Smooth muscle cell of the umbilical artery (primary cell): ENCODE measurements at places on chromosomes 7 and 10. TPM values are rescaled to one million over a fixed set of nuclear protein-coding genes. Genes with fewer than 3 reads are reported as not detected.

Gene POM121L12
- total RNA-seq: not detected in 2 replicates

Gene KIN
- 7.7 and 8.4 TPM in 2 replicates for total RNA-seq

Gene MACC1
- total RNA-seq: under 0.01 and 0.05 TPM in 2 replicates

Gene CADPS2
- 8.6 and 23.5 TPM in 2 replicates for total RNA-seq

Gene SPAM1
- total RNA-seq: not detected in 2 replicates

Gene PFKFB3
- total RNA-seq: 53.7 and 111 TPM in 2 replicates

Gene SCART1
- total RNA-seq: 1.5 and 2.7 TPM in 2 replicates

Gene ARHGEF35
- 0.37 and 0.59 TPM in 2 replicates for total RNA-seq

Gene TRIM50
- total RNA-seq: not detected in 2 replicates

Gene PNLIPRP3
- total RNA-seq: not detected in 2 replicates

Gene OR2AE1
- total RNA-seq: not detected in 2 replicates
